ENCODE measurements at places on chromosomes 7 and 10.

- no peak for DNase-seq
These were observed 77.2 kb upstream of the TMEM106B start for GRCh38 chr7:12133865-12134264.

DNA sequence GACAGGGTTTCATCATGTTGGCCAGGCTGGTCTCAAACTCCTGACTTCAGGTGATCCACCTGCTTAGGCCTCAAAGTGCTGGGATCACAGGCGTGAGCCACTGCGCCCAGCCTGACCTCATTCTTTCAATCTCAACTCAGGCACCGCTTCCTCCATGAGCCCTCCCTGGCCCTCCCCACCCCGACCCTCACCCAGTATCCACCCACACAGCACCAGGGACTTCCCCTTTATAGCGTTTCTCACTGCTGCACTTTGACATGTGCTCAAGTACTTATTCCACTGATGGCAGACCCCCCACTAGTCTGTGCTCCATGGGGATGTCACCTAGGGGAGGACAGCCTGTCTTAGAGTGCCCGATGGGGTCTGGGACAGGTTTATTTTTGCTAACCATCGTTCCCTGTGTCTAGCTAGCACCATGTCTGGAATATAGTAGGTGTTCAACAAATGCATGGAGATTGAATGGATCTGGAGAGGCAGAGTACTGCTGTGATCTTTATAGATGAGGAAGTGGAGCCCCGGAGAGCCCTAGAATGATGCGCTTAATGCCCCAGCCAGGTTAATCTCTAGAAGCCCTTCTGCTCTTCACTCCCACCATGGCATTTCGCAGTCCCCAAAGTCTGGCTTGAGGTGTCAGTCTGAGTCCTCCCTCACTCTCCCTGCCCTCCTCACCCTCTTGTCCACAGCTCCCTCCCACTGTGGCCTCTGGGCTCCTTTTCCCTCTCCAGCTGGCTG, 258.8 kb downstream of the RPS24 start:
- no peak for DNase-seq

DNA sequence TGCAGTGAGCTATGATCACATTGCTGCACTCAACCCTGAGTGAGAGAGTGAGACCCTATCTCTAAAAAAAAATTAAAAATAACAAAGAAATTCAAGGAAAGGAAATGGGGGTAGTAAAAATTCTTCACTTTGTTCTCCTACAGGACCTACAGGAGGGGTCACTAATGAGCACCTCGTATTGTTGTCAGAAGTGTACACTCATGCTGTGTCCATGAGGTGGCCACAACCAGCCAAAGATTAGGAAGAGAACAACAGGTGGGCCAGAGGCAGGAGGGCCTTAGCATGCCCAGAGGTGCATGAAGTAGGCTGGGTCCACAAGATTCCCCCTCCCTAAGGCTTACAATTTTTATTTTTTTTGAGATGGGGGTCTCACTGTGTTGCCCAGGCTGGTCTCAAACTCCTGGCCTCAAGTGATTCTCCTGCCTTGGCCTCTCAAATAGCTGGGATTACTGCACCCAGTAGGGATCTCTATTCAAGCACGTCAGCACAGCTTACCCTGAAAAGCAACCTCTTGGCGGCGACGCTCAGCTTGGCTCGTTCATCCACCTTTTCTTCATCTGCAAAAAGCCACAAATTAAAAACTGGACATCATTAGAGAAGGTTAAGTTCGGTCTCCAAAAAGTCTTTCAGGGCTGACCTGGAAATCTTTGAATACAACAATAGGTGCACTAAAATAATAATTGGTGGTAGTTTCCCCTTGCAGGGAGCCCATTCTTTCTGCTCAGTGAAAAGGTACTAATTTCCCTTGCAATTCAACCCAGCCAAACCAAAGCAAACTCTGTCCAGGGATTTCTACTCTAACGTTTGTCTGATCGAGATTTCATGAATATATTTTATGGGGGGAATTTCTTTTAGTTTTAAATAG, 104.4 kb downstream of the SVIL start:
- DNase-seq, result no peak

GRCh38 chr7:151775547-151776443, 101.1 kb downstream of the PRKAG2 start:
- no peak for DNase-seq

DNA sequence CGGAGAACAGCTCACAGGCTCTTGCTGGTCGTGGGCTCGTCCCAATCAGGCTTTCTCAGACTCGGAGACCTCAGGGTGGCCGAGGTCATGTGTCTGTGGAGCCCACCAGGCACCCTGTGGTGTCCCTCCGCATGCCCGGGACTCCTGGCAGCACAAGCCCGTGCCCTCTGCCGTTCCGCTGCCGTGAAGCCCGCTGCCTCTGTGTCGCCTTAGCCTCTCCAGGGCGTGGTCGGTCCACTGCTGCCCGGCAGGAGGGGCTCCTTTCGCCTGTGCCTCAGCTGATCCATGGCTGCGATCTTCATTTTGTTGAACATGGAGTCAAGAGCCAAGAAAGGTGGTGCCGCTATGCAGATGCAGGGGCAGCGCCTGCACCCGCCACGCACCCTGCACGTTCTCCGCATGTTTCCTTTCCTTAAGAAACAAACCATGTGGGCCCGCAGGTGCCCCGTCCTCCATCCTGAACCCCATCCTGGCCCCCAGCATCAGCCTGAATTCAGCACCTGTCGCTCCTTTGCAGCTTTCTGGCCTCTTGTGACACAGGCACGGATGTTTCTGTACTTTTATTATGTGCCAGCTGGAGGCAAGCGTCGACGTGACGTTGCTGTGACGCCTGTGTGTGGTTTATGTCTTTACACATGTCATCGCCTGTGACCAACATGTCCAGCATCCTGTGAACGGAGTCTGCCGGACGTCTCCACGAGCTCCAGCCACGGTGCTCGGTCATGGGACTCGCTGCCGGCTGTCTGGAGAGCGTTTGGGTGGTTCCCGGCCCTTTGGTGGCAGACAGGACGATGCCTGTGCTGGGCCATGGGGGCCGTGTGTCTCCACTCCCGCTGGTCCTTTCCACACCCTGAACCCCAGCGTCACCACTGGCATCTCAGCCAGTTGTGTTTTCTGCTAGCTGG, 69.9 kb downstream of the NKX6-2 start:
- no peak for DNase-seq

DNA sequence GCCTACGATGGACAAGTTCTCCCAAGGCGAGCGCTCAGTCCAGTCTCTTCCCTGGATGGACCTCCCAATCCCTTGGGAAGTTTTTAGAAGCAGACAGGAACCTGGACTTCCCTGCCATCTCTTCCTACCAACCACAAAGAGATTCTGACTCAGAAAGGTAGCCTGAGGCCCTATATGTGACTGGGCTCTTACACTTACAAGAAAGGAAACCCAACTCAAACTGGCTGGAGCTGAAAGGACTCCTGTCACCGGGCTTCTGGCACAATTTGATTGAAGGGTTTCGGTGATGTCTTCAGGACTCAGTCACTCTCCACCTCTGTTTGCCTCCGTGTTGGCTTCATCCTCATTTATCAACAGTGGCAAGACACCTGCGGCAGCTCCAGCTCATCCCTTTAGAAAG, 3.7 kb upstream of the COL13A1 start:
- no peak for DNase-seq

GRCh38 chr10:7123774-7124173, 287.1 kb downstream of the SFMBT2 start:
- DNase-seq, result no peak

- DNase-seq, result no peak
These were observed 227.4 kb downstream of the GRID1 start for GRCh38 chr10:86139066-86139657.

DNA sequence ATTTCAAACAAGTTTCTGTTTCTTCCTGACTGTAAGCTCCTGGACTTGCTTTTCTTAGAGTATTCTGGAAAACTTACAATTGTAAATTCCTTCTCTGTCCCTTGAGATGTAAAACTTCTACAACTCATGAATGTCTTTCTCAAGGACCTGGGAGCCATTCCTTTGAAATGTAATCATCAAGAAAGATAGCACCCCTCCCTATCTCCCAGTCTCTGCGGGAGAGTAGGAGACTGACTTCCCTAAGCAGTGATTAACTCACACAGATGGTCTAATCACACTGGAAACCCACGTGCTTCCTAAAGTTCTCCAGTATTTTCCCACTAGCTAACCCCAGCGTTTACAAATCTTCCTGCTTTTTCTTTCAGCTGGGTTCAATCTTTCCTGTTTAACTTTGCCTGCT, 549.4 kb downstream of the SORCS1 start:
- no peak for DNase-seq

- DNase-seq, result no peak
These were observed 169.4 kb downstream of the LRMDA start for GRCh38 chr10:75600833-75601232.

DNA sequence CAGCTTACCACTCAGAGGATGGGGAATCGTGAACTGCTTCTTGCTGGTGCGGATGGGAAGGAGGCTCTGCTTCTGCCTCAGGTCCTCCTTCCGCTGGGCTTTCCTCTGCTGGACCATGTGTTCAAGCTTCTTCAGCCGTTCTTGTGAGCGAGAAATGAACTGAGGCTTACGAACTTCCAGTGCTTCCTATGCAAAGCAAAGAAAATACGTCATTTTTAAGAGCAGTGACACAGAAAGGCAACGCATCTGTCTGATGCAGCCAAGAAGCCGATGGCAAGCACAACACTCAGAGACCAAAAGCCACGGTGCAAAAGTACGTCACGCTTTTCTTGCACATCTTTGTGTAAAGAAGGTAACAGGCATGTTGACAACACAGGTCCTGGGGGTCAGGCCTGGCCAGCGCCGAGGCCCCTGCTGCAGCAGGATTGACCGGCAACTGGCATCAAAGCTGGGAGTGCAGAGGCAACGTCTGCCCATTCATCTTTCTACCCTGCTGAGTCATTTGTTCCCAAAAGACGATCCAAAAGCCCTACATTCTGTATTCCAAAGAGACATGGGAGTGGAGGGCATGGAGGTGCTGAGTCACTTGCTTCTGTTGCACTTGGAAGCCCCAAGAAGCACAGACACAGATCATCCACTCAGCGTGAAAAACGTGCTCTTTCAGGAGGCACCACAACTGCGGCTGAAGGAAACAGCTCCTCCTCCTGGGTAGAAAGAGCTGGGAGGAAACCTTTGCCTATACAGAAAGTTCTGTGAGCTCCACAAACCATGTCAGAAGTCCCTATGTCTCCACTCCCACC, 71.0 kb upstream of the ADAM12 start:
- DNase-seq, result no peak

DNA sequence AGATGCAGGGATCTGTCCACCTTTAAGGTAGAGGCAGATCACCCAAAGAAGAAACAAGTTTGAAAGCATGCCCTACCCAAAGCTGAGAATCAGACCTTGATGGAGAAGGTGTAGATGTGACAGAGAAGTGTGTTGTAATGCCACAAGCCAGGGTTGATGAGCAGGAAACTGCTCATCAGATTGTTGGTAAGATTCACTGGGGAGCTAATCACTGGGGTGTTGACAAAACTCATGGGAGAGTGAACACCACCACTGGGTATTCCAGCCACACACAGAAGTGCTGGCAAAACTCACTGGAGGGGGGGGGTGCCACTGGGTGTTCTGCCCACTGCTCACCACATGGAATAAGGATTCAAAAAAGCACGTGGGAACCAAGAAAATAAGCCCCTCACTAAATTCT, 95.2 kb downstream of the IQUB start:
- no peak for DNase-seq

GRCh38 chr7:120156476-120156875, 116.5 kb upstream of the KCND2 start:
- DNase-seq, result no peak

DNA sequence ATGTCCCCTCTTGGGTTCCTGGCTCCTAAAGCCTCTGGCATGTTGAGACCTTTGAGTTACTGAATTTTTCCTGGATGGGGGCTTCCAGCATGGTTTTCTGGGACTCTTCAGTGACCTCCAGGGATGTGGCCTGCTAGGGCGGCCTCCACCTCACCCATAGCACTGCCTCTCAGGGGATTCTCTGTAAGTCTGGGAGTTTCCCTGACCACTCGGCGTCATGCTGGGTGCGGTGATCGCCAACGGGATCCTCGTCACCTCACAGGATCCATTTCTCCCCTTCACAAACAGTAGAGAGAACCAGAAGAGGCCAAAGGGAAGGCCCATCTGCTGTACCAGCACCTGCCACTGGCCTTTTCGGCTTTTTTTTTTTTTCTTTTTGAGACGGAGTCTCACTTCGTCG, 84.3 kb downstream of the NPTX2 start:
- DNase-seq, result no peak

- DNase-seq, result no peak
These were observed 243.5 kb downstream of the MAD1L1 start for GRCh38 chr7:1989049-1989860.

DNA sequence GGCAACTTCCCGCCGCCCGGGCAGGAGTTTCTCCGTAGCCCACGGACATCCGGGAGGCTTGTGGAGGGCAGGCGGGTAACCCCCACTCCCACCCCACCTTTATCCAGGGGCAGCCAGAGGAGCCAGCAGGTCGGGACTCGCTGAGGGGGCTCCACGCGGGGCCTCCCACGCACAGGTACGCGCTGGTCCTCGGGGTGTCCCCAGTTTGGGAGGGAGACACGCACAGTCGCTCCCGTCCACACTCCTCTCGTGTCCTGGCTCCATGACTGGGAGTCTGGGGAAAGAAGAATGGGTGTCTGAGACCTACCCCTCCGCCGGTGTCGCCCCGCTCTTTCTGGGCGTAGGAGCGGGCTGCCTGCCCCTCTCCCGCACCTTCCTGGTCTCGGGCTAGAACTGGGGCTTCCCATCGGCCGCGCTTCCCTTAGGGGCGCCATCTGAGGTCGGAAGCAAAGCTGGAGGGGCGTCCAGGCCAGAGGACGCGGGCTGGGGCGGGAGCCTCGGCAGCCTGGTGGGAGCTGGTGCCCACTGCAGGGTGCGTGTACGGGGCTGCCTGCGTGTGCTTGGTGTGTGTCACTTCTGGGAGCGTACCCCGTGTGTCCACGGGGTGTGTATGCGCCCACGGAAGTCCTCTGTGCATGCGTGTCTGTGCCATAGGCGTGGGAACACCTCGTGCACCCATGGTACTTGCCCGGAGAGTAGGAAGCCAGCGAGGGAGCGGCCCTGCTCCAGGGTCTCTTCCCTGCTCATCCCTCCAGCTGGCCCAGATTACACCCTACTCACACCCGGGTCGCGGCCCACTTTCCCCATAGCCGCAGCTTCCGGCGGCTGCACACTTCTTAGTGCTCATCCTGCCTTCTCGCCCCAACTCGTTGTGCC, 73.0 kb upstream of the LEP start:
- no peak for DNase-seq

- no peak for DNase-seq
These were observed 14.6 kb downstream of the TMEM243 start for GRCh38 chr7:87204933-87205332.

- no peak for DNase-seq
These were observed 2.4 kb downstream of the TLL2 start for GRCh38 chr10:96511044-96511945.

GRCh38 chr10:93495654-93496321, 624 bp upstream of the CEP55 start:
- DNase-seq, result peak; percentile 9

Data from stimulated activated CD4-positive, alpha-beta T cell treated with anti-CD3 and anti-CD28 coated beads, TNF-alpha, amount 100 ng/mL, for 24 hours (primary cell).